ENCODE measurements at places on chromosomes 7 and 10. TPM values are rescaled to one million over a fixed set of nuclear protein-coding genes. Genes with fewer than 3 reads are reported as not detected.

DRGX gene
- total RNA-seq = not detected

XRCC2 gene
- total RNA-seq = 7.6 TPM

MSMB gene
- total RNA-seq = not detected

PNLIP gene
- total RNA-seq = not detected

PPRC1 gene
- 69.0 TPM for total RNA-seq

SLC18A2 gene
- 0.08 TPM for total RNA-seq

KIF20B gene
- total RNA-seq = 3.8 TPM

WDFY4 gene
- total RNA-seq = not detected

CPA4 gene
- total RNA-seq = 107 TPM

DPYSL4 gene
- 3.0 TPM for total RNA-seq

RBP3 gene
- not detected for total RNA-seq

PNLIPRP3 gene
- 150 TPM for total RNA-seq

ZP3 gene
- total RNA-seq = 12.3 TPM

CACNA2D1 gene
- total RNA-seq = 24.0 TPM

HOXA3 gene
- total RNA-seq = 11.0 TPM

CD36 gene
- total RNA-seq = 0.50 TPM

ADAMTS14 gene
- total RNA-seq = 0.35 TPM

BTBD16 gene
- not detected for total RNA-seq

AOAH gene
- 0.33 TPM for total RNA-seq

NACAD gene
- 0.17 TPM for total RNA-seq

All from mammary epithelial cell (primary cell).